ENCODE measurements at places on chromosomes 2 and 18. TPM values are rescaled to one million over a fixed set of nuclear protein-coding genes. Genes with fewer than 3 reads are reported as not detected.

DNA sequence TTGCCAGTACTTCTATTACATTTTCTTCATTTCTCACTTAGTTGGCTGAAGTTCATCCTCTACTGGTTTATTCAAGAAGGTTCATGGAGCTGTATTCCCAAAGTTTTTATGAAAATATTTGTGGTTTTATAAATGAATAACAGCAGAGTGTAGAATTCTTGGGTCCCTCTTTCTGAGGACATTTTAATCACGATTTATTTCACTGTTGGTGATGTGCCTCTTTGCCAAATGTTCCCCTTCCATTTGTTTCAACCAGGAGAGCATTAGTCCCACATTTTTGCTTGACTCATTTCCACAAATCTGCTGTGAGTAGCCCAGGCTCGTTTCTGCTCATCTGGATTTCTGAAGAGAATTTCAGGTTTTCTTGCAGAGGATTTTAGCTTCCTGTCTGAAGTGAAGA is 20.8 kb downstream of the COPS7B start:
- no peak for DNase-seq

DNA sequence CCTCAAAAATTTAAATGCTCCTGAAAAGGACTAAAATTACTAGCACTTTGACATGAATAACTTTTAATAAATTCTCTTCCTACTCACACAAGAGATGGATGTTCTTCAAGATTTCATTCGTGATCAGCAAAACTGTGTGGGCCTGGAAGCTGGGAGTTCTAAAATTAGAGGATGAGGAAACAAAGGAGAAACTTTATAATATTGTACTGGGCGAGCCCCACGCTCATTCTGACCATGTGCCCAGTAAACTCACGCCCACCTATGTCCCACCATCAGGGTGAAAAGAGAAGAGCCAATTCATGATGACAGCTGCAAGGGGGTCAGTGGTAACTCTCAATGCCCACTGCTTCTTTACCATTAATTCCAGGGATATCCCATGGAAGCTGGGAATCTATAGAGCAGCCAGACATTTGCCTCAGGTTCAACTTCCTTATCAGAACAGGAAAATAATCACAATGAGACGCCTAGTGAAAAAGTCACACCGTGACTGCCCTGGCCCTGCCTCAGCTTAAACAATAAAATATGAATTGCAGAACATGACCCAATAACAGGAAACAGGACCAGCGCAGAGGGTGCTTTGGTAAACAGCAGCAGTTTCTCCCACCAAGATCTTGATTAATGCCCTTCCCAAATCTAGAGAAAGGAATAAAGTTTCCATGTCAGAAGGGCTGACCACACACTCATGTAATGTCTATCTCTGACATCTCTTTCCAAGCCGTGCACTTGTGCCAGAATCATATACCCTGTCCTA is 438.6 kb downstream of the TXNL1 start:
- no peak for DNase-seq

- no peak for DNase-seq
Observed at GRCh38 chr2:186894478-186894877, 45.5 kb upstream of the ZSWIM2 start.

DNA sequence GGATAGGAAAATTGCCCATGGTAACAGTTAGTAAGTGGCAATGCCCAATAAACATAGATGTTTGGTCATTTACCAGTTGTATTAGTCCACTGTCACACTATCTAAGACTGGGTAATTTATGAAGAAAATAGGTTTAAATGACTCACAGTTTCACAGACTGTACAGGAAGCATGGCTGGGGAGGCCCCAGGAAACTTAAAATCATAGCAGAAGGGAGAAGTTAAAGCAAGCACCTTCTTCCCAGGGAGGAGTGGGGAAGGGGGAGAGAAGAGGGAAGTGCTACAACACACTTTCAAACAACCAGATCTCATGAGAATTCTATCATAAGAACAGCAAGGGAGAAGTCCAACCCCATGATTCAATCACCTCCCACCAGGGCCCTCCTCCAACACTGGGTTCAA is 23.4 kb downstream of the NR4A2 start:
- DNase-seq: no peak

DNA sequence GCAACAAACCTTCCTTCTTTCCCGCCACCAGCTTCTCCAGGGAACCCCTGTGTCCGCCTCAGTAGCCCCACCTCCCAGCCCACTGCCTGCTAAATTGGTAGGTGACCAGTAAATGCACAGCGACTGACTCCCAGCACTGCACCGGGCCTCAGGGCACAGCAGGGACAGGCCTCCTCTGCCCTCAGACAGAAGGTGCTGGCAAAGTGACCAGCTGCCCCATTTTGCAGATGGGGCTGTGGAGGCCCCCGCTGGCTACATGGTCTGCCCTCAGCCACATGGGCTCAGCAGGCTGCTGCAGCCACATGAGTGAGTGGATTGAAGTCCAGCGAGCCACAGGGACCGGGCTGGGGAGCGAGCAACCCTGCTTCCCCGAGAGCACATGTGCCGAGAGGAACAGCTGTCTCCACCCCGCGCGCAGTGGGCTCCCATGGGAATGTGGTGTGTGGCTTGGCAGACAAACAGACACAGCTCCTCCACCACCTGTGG is 7.8 kb upstream of the NPPC start:
- DNase-seq: peak; percentile 69

DNA sequence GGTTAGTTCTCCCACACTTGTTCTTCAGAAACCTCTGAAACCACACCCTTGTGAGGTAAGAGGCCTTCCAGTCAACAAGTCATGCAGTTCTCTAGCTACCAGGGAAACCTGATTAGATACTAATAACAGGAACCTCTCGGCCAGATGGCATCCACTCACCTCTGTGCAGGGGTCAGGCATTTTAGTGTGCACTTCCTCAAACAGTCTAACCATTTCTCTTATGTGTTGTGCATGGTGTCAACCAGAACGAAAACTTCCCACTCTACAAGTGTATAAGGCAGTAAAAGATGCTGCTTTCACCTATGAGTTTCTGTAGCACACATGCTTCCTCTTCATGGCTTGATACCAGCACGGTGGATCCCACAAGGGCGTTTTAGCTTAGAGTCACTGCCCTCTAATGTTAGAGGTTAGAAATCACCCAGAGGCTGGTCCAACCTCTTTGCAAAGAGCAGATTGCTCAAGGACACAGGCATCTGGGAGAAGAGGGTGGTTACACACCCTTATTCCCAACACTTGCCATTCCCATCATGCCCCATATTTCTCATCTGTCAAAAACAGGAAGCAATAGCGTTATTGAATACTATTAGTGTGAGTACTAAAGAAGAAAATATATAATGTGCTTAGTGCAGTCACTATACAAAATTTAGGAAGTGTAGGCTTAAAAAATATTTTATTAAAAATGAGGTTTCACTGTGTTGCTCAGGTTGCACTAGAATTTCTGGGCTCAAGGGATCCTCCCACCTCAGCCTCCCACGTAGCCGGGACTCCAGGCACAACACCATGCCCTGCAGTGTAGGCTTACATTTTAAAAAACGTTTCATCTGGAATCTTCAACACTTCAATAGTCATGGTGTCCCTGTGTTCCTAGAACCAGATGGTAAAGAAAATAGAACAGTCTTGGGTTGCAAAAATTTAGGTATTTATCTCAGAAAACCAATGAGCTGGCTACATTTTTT is 34.5 kb upstream of the RAB31 start:
- DNase-seq: no peak

The FAM237A gene
- not detected for total RNA-seq

- peak; percentile 48 for DNase-seq
Observed at GRCh38 chr2:238513346-238513745, 86.6 kb downstream of the ASB1 start.

- no peak for DNase-seq
Observed at GRCh38 chr2:38654528-38655381, 11.2 kb upstream of the GALM start.

DNA sequence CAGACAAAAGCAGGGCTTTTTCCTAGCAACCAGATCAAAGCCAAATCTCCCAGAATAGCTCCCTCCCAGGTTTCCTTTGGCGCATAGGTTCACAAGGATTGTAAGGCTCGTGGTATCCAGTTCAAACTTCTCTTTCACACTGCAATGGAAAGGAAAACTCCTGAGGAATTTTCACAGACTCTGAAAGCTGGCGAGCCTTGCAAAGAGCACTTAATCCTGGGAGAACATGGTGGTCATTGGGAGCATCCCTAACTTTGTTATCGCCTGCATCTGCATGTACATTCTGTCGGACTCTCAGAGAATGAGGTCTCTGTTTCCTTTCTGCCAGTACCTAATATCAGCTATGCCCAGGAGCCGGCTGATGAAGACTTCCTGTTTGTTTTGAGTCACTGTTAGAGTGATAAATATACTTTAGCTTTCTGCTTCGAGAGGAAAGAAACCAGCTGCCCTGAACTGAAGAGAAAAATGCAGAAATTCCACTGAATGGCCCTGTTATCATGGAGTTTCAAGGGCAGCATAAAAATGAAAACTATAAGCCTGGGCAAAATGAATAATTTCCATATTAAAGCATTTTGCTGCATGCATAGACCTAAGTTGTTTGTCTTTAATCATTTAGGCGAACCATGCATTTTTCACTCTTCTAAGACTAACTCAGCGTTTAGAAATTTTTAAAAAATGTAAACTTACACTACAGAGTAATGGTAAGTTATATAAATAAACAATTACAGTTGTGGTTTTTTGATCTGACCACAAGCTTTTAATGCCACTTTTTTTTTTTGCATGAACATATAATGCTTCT is 76.4 kb upstream of the ZEB2 start:
- no peak for DNase-seq

- no peak for DNase-seq
Observed at GRCh38 chr2:185633621-185634020, 105.0 kb upstream of the FSIP2 start.

GRCh38 chr18:74069178-74070050 is 78.2 kb downstream of the FBXO15 start:
- DNase-seq: no peak

- DNase-seq: no peak
Observed at GRCh38 chr2:60249879-60250278, 303.6 kb downstream of the BCL11A start.

DNA sequence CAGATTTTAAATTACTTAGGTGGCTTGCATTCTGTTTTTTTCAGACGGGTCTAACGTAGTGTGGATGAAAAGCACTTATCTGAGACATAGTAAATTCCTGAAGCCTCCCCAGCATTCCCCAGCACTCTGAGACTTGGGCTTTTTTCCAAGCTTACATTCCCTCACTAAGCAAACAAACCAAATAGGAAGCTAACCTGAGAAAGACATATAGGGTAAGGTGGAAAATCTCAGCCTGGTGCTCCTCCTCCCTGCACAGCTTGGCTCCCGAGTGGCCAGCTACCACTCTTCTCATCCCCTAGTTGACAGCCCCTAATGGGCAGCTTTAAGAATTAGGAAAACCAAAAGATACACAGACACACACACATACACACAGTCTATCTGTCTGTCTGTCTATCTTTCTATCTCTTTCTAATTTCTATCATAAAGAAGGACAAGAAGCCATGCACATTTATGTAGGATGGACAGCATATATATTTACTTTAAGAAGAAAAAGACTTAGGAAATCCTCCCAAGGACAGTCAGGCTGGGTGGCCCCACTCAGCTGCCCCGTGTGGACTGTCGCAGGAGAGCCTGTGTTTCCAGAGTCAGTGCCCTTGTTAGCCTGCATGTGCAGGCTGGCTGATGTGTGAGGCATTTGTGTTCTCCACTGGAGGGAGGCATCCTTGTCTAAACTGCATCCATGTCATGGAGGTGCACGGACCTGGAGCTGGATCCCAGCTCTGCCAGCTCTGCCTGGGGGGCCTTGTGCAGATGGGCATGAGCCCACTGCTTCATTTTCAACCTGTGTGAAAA is 8.2 kb downstream of the CNNM3 start:
- DNase-seq: no peak

The LIPG gene
- total RNA-seq: 10.2 TPM

- no peak for DNase-seq
Observed at GRCh38 chr2:85470850-85471800, 52.6 kb downstream of the SH2D6 start.

GRCh38 chr2:151238527-151239487 is 22.9 kb downstream of the RBM43 start:
- peak; percentile 26 for DNase-seq

The PIEZO2 gene
- total RNA-seq: 50.1 TPM

GRCh38 chr2:168096158-168096557 is 151.2 kb downstream of the STK39 start:
- DNase-seq: no peak

DNA sequence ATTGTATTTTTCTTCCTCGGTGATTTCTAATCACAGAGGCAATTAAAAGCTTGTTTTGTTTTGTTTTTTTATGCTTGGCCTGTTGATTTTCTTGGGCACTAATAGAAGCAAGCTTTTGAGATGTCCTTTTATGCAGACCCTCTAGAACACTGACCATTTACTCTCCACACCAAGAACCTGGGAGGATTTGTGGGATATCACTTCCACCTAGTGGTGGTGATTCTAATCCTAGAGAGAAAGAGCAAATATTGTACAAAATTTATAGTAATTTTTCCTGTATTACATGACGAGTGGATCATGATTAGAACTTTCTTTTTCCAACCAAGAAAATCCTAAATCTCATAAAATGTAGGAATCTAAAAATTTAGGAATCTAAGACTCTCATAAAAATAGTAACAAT is 23.4 kb downstream of the NEMP2 start:
- no peak for DNase-seq

The AMMECR1L gene
- 25.2 TPM for total RNA-seq

DNA sequence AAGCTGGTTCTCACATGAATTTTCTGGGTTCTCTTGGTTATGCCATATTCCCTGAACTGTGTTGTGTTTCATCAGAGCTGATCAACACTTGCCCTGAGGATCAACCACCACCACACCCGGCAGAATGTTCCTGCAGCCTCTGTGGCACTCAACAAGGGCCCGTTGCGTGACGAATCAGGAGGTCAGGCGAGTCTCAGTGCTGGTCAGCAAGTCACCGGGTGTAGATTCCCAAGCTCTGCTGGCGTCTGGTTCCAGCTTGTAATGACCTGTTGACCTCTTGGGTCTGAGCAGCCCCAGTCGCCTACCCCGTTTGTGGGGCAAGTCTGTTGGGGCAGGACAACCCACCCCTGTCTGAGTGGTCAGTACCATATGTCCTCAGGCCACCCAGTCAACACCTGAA is 46.0 kb downstream of the ADCY3 start:
- DNase-seq: no peak

- DNase-seq: no peak
Observed at GRCh38 chr18:35164133-35164532, 76.7 kb upstream of the ZNF397 start.

The CYP27A1 gene
- 0.98 TPM for total RNA-seq

The BMP10 gene
- total RNA-seq: not detected

- DNase-seq: no peak
Observed at GRCh38 chr2:40168032-40168431, 283.9 kb downstream of the SLC8A1 start.

- no peak for DNase-seq
Observed at GRCh38 chr2:158458617-158458920, 1.8 kb downstream of the PKP4 start.

GRCh38 chr18:79607361-79607952 is 72.1 kb upstream of the CTDP1 start:
- DNase-seq: peak; percentile 20

- no peak for DNase-seq
Observed at GRCh38 chr2:219129589-219129988, 31.0 kb downstream of the NHEJ1 start.

DNA sequence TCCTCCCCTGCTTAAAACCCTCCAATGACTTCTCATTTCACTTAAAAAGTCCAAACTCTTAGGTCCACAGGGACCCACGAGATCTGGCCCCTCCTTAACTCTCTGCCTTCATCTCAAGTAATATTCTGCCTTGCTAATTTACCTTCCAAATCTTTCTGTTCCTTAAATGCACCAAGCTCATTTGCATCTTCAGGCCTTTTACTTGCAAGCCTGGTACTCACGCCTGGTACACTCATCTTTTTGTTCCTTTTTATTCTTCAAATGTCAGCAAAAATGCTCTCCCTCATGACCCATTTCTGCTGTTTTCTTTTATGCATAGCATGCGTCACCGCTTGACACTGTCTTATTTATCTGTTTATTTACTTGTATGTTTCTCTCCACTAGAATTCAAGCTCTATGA is 2.7 kb upstream of the WIPF1 start:
- no peak for DNase-seq
